ENCODE measurements at places on chromosomes 1 and 21.

DNA sequence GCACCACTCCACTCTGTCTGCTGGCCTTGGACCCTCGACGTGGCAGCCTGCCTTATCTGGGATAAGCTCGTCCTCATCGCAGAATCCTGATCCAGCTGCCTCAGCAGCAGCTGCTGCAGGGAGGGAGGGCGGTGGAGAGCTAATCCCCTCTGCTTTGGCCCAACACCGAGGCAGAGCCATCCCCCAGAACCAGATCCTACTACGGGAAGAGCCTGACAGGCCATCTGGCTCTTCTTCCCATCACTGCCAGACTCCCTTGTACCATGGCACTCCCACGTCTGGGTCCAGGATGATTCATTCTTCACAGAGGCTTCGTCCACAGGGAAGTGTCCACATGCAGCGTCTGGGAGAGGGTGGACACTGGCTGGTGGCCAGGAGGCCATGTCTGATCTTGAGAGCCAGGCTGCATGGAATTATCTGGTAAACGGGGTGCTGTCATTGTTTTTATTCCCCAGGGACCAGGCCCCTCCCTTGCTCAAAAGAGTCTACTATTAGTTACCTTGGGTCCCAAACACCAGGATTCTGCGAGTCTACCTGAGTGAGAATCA, 14.6 kb upstream of the PKP1 start:
- no peak for DNase-seq

DNA sequence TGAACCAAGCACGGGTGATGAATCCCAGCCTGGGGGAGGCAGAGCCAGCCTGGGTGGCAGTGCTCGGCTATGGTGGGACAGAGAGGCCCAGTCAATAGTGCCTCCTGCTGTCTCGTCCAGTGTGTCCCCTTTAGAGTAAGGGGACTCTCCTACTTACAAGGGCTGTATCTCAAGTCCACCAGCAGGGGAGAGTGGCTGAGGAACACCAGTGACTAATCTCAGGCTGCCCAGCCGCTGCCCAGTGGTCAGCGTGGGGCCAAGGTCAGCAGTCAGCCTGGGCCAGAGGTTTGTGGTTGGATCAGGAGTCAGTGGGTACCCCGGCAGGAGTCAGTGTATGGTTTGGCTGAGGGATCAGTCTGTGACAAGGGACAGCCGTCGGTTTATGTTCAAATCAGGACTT, 109.2 kb upstream of the RUNX3 start:
- no peak for DNase-seq

- DNase-seq = no peak
These were observed 171.9 kb upstream of the USP25 start for GRCh38 chr21:15557925-15558324.

- no peak for DNase-seq
These were observed 3.3 kb downstream of the SSBP3 start for GRCh38 chr1:54402896-54403295.

DNA sequence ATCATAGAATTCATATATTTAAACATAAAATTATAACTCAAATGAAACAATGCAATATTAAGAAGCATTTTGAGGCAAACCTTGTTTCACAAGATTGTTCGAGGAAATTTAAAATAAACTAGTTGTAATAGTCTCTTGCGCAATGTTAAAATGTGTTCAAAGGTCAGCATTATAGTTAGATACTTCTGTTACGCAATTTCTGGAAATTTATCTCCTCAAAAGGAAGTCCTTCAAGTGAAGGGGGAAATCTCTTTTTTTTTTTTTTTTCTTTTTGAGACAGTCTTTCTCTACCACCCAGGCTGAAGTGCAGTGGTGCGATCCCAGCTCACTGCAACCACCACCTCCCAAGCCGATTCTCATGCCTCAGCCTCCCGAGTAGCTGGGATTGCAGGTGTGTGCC, 52.1 kb downstream of the FMO4 start:
- no peak for DNase-seq

DNA sequence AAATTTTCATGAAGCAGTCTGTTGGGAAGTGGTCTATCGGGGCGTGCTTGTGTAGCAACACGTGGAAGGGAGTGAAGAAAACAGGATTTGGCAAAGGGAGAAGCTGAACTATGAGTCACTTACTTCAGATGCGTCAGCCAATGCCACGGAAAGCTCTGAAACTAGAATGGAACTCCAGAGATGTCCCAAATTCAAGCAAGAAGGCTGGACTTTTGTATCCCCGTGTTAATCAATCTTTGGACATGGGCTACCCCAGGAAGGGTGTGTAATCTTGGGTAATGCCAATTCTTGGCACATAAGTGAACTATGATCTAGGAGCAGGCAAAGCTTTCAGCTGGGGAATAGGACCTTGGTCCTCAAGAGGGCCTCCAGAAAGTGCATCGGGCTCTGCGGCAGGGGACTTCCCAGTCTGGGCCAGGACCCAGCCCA, 102.6 kb downstream of the ADSS2 start:
- no peak for DNase-seq

DNA sequence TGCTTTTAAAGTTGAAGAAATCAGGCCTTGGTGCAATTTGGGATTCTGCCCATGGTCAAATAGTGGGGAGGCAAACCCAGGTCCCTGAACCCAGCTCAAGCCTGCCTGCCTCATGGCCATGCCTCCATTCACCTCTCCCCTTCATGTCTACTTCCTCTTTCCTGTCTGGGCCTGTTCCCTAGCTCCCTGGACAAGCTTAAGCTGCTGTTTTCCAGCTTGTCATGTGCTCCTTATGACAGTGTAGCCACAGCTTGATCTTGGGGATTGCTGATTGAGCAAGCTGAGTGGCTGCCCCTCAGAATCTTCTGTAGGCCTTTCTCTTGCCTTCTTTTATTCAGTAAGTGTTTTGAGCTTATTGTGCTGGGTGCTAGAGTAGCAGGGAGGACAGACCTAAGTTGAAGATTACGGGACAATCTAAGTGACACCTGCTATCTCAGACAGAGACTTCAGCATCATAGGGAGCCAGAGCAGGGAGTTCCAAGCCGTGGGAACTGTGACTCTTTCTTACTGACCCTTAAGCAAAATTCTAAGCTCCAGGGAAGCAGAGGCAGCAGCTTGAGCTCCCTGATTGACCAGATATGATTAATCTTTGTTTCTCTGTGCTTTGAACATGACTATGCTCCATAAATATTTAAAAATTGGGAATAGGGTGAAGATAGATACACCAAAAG, 520 bp upstream of the MR1 start:
- DNase-seq = no peak

DNA sequence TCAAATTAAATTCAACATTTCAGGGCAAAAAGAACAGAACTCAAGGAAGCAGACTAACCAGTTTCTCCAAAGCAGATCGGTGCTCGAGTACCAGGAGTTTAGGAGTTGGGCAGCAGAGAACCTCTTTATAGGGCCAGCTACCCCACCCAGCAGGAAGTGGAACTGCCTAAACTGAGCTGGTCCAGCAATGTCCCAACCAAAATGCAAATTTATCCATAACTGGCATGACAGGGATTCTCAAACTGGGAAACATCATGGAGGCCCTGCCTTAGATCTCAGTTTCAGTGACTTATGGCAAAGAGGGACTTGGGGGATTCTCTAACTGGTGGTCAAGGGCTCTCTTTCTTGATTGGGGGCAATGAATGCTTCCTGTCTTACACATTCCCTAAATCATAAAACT, at the start of gene SPRR2B:
SPRR2B (minus strand) TSS at position 101 of the 400 bp plus-strand sequence. CDS start 772 bp downstream, outside the sequence.
- DNase-seq = no peak

DNA sequence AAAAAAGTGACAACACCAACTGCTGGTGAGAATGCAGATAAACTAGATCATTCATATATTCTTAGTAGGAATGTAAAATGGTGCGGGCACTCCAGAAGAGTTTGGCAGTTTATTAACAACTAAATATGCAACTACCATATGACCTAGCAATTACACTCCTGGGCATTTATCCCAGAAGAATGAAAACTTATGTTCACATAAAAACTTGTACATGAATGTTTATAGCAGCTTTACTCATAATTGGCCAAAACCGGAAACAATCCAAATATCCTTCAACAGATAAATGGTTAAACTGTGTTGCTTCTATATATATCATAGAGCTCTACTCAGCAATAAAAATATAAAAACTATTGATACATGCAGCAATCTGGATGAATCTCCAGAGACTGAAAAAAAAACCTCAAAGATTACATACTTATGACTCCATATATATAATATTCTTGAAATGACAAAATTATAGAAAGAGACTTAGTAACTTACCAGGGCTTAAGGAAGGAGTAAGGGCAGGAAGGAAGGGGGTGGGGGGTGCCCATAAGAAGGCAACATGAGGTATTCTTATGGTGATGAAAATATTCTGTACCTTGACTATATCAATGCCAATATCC, 99.9 kb downstream of the KCNH1 start:
- DNase-seq = no peak

DNA sequence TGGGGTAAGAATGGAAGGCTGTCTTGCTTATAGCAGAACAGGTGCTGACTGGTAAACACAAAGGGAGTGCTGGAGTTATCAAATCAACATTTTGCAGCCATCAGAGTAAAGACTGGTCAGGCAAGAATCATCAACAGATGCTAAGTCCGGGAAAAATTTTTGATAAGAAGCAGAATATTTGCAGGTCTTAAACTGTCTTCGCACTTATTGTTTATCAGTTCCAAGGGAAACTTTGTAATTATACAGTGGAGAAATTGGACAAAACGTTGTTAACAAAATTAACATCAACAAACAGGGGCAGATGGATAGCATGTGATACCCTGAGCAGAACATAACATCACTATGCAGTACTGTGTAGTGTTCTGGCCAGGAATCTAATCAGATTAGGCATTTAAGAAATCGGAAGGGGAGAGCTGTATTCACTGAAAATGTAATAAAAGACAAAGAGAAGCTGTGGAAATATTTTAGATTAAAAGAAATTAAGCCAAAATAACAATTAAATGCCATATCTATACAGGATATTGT, 127.1 kb downstream of the DAB1 start:
- no peak for DNase-seq

DNA sequence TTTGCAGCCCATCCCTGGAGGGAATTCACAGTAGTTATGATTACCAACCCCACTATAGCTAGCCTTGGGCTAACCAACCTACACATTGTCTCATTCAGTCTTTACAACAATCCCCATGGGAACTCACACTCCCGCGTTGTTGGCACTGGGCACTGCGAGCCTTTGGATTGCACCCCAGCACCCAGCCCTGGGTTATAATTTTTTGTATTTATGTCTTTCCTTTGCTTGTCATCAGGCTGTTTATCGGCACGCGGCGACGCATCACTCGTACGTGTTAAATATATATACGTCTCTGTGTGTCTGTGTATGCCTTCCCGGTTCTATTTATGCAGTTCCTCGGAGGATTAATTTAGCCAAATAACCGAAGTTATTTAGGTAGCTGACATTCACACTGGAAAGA, 47.2 kb upstream of the IGSF21 start:
- no peak for DNase-seq

GRCh38 chr1:244394826-244395765, 56.6 kb downstream of the ADSS2 start:
- DNase-seq = no peak

GRCh38 chr1:231631717-231632116, 5.1 kb downstream of the DISC1 start:
- no peak for DNase-seq

DNA sequence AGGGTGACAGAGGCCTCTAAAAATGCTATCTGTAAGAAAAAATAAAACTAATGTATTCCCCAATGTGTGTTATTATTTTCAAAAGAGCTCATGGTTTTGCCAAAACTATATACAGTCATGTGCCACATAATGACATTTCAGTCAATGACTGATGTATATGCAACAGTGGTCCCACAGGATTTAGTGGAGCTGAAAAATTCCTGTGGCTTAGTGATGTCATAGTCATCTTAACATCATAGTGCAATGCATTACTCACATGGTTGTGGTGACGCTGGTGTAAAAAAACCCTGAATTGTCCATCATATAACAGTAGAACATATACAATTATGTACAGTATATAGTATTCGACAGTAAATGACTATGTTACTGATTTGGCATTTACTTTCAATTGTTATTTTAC, 172.4 kb downstream of the CACNA1E start:
- no peak for DNase-seq

DNA sequence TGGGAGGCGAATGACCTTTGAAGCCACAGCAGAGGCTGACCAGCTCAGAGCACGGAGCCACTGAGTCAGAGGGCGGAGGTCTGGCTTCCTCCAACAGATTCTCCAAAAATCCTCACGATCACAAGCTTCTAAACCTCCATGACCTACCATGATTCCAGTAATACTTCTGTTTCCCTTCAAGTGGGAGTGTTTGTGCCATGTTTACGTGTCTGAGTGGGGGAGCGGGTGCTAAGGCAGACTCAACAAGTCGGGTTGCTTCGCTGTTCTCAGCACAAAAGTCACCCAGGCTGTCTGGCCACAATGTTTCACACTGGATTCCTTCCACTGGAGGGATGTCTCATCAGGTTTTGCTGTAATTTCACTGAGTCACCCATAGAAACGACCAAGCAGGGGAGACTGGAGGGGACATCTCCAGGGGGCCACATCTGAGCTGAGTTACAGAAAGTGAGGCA, 86.2 kb downstream of the SLC66A1 start:
- peak; percentile 74 for DNase-seq

GRCh38 chr1:14654554-14654953, 56.1 kb downstream of the KAZN start:
- no peak for DNase-seq

GRCh38 chr1:185961664-185962063, 227.5 kb downstream of the HMCN1 start:
- no peak for DNase-seq

DNA sequence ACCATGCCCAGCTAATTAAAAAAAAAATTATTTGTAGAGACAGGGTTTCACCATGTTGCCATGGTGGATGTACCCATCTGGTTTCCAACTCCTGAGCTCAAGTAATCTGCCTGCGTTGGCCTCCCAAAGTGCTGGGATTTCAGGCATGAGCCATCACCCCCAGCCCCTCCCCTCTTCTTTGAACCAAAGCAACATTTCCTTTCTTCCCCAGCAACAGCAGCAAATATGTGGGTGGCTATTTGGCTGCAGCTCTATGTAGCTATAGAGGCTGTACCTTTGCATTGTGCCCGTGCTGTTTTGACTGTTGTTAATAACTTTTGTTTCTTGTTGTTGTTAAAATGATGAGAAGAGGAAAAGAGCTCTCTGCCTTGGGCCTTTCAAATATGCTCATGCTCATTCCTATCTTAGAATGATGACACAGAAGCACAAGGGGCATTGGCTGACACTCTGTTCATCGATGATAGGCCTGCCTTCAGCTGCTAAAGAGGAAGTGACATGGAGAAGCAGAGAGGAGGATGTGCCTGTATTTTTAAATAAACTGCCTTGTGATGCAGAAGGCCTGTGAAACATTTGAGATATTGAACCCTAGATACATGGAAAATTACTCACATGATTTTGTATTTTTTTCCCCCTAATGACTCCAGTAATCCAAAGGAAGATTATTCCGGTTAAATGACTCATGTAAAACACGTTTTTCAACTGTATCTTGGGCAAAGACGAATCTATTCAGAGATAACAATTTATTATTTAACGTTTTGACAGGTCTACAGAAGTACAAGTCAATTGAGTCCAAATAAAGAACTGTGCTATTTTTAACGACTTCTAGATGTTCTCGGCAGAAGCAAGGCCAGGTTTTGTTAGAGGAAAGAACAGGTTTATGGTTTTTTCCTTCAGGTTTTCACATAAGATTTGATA, 20.5 kb upstream of the XPR1 start:
- no peak for DNase-seq

Measured in thoracic aorta (tissue), 2 donors.